NT2/D1 (cell line): ENCODE measurements at places on chromosomes 4 and X.

DNA sequence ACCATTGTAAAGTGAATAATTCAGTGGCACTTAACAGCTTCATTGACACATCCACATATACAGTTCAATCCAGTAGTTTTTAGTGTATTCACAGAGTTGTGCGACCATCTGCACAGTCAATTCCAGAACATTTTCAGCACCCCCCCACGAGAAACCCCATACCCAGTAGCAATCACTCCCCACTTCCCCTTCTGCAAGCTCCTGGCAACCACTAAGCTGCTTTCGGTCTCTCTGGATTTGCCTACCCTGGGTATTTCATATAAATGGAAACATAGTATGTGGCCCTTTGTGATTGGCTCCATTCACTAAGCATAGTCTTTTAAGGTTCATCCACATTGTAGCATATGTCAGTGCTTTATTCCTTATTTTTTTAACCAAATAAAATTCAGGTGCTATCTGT, 10.0 kb downstream of the MSL3 start:
- no peak for DNase-seq

DNA sequence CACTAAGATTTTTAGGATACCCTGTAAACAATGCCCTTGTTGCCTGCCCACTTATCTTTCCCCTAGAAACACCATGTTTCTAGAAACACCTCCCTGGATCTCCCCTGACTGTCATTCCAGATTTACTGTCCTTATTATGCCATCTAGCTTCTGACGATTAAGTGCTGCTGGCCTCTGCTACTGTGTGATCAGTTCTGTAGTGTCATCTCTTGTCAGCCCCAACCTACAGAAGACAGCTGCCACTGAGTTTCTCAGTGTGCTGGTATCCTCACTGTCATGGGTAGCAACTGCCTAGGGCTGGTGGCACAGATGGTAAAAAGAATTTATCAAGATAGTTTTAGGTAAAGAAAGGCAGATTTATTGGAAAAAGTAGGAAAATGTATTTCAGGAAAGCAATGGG, 68.7 kb upstream of the WWC2 start:
- DNase-seq, result no peak

- DNase-seq, result no peak
These were observed 97.2 kb upstream of the ACSL4 start for GRCh38 chrX:109830157-109830703.

DNA sequence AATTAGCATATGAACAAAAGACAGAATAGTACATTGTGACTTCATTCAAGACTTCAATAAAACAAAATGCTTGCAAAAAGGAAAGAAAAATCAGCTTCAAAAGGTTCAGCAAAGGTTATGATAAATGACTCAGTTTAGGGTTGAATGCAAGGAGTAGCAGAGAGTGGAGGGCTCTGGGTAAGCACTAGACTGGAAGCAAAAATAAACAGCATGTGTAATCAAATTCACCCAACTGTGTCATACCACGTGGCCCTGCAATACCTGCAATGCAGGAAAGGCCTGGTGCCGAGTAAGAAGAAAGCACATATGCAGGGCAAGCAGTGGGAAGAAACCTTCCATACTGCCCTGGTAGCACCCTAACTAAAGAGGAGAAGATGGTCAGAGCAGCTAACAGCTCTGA, 88.7 kb downstream of the ATP11C start:
- DNase-seq, result no peak

GRCh38 chrX:97494756-97495372, 611.2 kb downstream of the RPA4 start:
- no peak for DNase-seq

DNA sequence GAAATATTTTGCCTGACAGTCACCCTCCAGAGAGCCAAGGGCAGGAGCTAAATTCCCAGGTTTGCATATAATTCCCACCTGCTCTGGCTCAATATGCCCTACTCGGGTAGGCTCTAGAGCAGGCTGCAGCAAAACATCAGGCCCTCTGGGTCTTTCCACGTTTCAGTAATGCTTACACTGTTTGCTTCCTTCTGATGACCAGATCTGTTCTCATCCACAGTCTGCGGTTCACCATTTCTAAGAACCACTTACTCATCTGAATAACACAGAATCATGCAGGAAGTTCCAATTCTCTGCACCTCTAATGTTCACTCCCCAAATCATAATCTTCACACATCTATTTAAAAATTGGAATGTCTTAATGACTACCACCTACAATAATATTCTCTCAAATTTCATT, 141.4 kb downstream of the PPP3CA start:
- no peak for DNase-seq

DNA sequence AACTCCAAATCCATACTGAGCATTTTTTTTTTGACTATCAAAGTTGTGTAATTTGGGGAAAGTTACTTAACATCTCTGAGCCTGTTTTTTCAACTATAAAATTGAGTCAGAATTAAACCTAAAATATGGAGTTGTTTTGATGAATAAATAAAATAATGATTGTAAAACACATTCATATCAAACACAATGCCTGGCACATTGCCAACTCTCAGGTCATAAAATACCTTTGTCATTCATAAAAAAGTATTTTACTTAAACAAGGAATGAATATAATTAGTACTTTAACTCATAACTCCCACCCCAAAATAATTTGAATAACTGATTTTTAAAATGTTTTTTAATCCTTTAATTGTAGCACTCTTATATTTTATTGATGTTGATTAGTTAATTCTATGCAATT, 3.8 kb upstream of the GPR174 start:
- DNase-seq, result no peak

- no peak for DNase-seq
These were observed 51.7 kb downstream of the HAND2 start for GRCh38 chr4:173478201-173478912.

- no peak for DNase-seq
These were observed 41.8 kb upstream of the MAGED1 start for GRCh38 chrX:51851507-51852085.

- no peak for DNase-seq
These were observed 91.5 kb downstream of the PPP2R2C start for GRCh38 chr4:6380746-6381410.

- no peak for DNase-seq
These were observed 53.4 kb downstream of the CASP6 start for GRCh38 chr4:109649872-109650271.

- DNase-seq, result no peak
These were observed at the start of gene TASL for GRCh38 chrX:30577362-30577991. Gene TASL (minus strand): TSS chrX:30577766. CDS start chrX:30560355, 17,411 bp downstream.

DNA sequence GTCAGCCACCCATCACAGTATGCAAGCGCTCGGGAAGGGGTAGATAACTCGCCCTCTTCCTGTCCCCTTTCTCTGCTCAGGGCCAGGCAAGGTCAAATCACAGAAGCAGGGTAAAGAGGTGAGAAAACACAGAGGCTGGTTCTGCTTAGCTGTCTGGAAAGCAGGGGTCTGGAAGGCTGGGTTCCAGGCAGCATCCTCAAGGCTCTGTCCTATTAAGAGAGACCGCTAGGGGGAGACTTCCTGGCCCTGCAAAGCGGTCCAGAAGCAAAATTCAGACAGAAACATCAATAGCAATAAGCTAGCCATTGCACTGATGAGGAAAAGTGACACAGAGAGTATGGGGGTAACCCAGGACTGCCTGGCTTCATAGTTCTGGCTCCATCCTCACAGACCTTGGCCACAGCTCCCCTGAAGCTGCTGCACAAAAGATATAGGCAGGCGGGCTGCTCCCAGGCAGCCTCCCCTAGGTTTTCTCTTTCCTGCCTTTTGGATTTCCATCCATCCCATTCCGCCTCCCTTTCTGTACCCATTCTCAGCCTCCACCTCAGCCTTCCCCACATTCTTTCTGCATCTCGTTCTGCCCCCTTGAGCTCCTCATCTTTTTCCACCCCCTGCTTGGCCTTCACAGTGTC, 308.5 kb downstream of the EVC2 start:
- peak; percentile 36 for DNase-seq

- no peak for DNase-seq
These were observed 177.8 kb upstream of the ATP6AP2 start for GRCh38 chrX:40402831-40403533.

- DNase-seq, result peak; percentile 2
These were observed 52.4 kb downstream of the SCFD2 start for GRCh38 chr4:53313510-53313909.

DNA sequence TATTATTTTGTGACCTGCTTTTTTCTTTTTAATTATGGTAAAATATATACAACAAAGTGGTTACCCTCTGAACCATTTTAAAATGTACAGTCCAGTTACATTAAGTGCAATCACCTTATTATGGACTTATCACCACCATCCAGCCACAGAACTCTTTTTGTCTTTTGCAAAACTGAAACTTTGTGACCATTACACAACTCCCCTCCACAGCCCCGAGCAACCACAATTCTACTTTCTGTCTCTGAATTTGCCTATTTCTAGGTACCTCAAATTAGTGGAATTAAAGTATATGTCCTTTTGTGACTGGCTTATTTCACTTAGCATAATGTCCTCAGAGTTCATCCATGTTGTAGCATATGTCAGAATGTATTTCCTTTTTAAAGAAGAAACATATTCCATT, 39.3 kb upstream of the WWC2 start:
- no peak for DNase-seq
